Activated CD4-positive, alpha-beta T cell treated with anti-CD3 and anti-CD28 coated beads for 4 hours (primary cell): ENCODE measurements at places on chromosomes 5 and 9.

GRCh38 chr9:114787781-114788498 lies 17.9 kb downstream of the TNFSF15 start:
- no peak for DNase-seq

DNA sequence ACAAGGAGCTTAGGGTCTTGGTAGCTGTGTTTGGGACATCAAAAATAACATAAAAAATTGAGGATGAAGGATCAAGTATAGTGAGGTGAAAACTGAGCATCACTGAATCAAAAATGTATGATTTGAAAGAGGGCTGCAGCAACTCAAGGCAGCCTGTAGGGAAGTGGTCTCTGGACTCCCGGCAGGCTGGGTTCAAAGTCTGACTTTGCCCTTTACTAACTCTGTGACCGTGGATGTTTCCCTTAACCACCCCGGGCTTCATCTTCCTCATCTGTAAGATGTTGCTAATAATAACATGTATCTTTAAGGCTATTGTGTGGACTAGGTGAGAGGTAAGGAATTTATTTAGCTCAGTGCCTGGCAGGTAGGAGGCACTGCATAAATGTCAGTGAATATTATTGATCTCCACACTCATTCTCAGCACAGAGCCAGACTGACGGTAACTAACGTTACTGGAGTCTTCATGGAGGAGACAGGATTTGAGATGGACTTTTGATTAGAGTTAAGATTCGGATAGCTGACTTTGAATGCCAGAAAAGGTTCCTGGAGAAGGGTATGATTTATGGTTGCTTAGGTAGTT lies 367.3 kb downstream of the NDUFS4 start:
- no peak for DNase-seq

- DNase-seq = no peak
Measured at GRCh38 chr9:73845539-73845938, 651.6 kb upstream of the RORB start.

- peak; percentile 49 for DNase-seq
Measured at GRCh38 chr9:128412120-128412790, 8.4 kb upstream of the CERCAM start.

DNA sequence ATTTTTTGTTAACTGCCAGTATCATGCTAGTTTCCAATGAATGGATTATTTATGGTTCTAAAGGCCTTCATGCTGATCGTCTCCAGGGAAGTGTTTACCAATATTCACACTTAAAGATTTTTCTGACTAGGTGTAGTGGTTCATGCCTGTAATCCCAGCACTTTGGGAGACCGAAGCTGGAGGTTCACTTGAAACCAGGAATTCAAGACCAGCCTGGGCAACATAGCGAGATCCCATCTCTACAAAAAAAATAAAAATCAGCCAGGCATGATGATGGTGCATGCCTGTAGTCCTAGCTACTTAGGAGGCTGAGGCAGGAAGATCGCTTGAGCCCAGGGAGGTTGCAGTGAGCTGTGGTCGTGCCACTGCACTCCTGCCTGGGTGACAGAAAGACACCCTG lies 43.5 kb downstream of the FAM13B start:
- no peak for DNase-seq

GRCh38 chr9:107890921-107891465 lies 401.4 kb upstream of the KLF4 start:
- no peak for DNase-seq

DNA sequence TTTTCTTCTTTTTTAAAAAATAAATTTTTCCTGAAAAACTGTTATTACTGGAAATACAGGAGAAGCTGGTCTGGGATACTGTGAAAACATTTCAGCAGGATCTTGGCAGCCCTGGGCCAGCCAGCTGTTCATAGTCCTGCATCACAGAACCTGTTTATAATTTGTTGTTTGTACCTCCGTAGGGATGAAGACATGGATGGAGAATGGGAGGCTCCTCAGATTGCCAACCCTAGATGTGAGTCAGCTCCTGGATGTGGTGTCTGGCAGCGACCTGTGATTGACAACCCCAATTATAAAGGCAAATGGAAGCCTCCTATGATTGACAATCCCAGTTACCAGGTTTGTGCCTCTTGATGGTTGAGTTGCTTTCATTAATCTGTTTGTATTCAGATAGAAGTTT lies 12.4 kb upstream of the MAML1 start:
- no peak for DNase-seq

- DNase-seq = no peak
Measured at GRCh38 chr9:128120741-128121465, 6.6 kb downstream of the PTGES2 start.

DNA sequence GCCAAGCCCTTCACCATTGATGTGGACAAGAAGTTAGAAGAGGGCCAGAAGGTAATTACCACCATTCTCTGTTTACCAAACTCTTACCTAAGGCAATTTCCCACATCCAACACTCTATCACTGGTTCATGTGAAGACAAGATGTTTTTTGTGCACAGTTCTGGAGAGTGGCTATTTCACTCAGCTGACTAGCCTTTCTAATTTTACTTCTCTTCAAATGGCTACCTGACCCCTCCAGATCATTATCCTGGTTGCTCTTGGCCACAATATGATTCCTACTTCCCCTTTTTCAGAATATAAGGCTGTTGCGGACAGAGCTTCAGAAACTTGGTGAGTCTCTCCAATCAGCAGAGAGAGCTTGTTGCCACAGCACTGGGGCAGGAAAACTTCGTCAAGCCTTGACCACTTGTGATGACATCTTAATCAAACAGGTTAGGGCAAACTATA lies 7.1 kb downstream of the KIF20A start:
- no peak for DNase-seq

- no peak for DNase-seq
Measured at GRCh38 chr5:146948666-146949065, 70.1 kb upstream of the PPP2R2B start.

DNA sequence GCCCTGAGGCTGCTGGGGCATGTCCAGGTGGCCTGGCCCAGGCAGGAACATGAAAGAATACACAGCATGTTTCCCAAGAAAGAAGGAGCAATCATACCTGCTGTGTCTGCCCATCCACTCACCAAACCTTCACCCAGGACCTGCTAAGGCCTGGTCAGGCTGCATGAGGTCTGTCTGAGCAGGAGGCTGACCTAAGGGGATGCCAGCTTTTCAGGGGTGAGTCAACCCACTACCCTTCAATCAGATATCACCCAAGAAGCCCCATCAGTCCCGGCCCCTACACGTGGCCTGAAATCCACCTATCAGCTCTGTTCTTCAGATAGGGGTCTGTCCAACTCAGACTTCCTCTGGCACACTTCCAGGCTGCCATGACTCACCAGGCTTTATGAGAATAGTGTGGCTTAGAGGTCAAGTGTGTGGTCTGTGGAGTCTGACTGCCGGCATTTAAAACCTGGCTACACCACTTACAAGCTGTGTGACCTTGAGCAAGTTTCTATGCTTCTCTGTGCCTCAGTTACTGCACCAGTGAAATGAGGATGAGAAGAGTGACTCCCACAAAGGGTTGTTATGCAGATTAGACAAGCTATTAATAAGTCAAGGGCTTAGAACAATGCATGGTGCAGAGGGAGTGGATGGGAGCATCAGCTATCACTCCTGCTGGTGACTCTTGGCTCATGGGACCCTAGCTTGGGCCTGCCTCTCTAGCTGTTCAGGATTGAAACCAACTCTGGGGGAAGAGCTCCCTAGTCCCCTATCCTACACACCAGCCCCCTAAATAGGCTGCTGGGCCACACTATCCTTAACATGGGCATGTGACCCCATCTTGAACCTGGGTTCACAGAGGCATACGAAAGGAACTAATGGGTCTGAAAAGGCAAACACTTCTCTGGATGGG lies 130.3 kb downstream of the PAX5 start:
- DNase-seq = no peak

DNA sequence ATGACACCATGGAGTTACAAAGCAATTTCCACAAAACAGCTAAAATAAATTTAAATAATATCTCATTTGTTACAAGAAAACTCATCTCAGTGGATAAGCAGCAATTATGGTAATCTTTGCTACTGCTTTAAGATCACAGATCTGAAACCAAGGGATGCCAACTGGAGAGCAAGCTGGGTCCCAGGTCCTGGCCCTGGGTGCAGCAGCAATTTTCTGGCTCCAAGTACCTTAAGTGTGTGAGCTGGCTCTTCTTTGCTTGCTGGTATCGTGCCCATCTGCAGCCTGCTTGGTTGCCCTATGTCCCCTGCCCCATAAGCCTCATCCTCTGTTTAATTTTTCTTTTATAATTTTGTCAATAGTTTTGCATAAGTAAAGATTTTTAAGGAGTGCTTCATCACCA lies 41.5 kb upstream of the DIRAS2 start:
- DNase-seq = no peak

DNA sequence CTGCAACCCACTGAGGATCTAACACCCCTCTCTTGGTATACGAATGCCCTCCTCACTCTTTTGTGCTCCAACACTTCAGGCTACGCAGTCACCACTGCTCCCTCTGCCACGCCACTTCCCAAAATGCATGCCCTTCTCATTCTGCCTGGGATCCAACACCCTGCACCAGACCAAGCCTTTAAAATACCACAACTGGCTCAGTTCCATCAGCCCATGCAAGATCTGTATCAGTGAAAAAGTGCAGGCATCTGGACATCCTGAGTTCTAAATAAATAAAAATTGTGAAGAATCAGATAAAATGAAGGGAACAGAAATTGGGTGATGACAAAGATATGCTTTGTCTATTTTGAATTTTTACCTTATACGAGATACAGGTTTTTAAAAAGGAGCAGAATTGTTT lies 2.7 kb downstream of the NDUFB6 start:
- DNase-seq = no peak

DNA sequence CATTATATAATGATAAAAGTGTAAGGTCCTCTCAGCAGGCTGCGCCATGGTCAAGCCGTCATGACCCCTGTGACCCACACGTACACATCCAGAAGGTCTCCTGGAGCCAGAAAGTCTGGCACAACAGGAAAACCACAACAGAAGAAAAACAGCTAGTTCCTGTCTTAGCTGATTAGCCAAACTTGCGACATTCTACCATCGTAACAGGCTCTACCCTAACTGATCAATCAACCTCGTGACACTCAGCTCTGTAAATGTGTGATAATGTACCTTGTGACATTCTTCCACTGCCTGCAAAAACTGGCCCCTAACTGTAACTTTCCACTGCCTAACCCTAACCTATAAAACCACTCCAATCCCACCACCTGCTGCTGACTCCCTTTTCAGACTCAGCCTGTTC lies 316.4 kb upstream of the TUSC1 start:
- DNase-seq = no peak

DNA sequence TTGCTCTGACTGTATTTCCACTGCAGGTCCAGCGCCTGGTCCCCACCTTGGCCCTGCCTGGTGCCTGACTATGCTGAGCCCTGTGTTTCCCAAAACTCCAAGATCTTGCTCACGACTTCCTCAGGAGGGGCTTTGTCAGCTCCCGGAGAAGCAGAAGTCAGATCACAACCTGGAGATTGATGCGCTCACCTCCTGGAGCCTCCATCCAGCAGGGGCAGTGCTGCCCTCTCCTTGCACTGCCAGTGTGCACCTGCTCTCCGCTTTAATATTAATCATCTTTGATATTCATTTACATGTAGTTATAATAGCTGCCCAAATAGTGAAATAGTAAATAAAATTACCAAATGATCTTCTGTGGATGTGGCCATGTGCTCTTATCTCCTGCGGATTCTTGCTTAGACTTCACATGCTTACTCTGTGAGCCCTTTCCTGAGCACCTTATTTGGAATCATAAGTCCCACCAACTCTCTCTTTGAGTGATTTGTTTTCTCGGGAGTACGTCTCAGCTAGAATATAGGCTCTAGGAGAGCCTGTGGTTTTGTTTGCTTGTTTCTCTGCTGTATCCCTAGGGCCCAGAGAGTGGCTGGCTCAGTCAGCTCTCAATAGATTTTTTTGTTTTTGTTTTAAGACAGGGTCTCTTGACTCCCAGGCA lies 17.4 kb downstream of the MAML1 start:
- DNase-seq = no peak

GRCh38 chr9:136103651-136104487 lies 8.8 kb upstream of the NACC2 start:
- no peak for DNase-seq

GRCh38 chr9:12956261-12956660 lies 181.4 kb downstream of the LURAP1L start:
- DNase-seq = no peak

- no peak for DNase-seq
Measured at GRCh38 chr9:133948131-133948530, 44.0 kb downstream of the VAV2 start.

DNA sequence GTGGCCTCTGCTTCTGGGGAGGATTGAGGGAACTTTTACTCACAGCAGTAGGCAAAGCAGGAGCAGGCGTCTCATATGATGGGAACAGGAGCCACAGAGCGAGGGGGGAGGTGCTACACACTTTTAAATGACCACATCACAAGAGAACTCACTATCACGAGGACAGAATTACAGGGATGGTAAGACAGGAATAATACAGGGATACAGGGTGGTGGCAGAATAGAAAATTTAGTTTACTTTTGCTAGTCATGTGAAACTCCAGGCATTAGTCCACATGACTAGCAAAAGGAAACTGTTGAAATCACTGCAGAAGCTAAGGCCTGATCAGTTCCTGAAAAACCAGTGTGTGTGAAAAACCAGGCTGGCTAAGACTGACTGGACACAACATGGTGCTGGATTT lies 382.4 kb downstream of the NNT start:
- no peak for DNase-seq

GRCh38 chr9:135908093-135908753 lies 877 bp upstream of the CAMSAP1 start:
- DNase-seq = peak; percentile 29

- no peak for DNase-seq
Measured at GRCh38 chr5:71938895-71939294, 168.4 kb upstream of the MAP1B start.

GRCh38 chr5:172166030-172166826 lies 21.8 kb downstream of the STK10 start:
- no peak for DNase-seq

- DNase-seq = no peak
Measured at GRCh38 chr5:4984461-4984860, 155.7 kb upstream of the ADAMTS16 start.

- DNase-seq = no peak
Measured at GRCh38 chr9:90834828-90835595, 33.4 kb downstream of the SYK start.
